Dorsolateral prefrontal cortex (tissue), 122 donors: ENCODE measurements at places on chromosomes 12 and 14.

DNA sequence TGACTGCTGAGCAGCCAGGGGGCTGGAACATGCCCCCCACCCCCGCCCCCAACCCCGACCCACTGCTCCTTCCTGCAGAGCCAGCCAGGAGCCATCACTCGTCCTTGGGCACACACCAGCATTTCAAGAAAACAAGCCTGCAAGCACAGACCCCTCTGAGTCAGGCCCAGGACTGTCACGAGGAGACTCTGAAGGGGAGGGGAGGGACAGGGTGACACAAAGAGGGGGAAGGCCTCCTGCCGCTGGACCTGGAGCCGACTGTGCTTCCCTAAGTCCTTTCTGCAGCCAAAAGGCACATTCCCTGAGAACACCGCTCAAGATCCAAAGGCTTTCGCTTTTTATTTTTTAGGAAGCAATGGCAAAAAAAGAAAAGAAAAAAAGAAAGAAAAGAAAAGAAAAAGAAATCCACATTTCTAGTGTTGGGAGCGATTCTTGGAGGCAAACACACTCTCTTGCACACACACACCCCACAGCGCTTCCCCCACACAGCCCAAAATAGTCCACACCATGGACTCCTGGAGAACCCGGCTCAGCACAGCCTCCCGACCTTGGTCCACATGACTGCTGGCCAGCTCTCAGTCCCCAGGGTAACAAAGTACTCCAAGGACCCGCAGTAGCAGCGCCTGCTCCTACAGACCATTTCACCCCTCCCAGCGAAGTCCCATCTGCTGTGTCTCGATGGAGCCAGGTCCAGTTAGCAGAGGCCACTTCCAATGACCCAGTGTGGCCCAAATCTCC is 101.7 kb downstream of the DPF3 start:
- peak; percentile 69 for DNase-seq

- DNase-seq: no peak
Observed at GRCh38 chr12:105899589-105899988, 239.2 kb downstream of the NUAK1 start.

DNA sequence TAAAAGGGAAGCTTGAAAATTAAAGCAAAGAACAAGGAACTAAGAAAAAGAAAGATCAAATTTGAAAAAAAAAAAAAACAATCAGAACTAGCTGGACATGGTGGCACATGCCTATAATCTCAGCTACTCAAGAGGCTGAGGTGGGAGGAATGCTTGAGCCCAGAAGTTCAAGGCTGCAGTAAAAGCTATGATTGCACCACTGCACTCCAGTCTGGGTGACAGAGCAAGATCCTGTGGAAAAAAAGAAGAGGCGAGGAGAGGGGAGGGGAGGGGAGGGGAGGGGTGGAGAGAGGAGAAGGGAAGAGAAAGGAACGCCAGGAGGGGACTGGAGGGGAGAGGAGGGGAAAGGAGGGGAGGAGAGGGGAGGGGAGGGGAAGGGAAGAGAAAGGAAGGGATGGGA is 43.0 kb downstream of the EEA1 start:
- no peak for DNase-seq

DNA sequence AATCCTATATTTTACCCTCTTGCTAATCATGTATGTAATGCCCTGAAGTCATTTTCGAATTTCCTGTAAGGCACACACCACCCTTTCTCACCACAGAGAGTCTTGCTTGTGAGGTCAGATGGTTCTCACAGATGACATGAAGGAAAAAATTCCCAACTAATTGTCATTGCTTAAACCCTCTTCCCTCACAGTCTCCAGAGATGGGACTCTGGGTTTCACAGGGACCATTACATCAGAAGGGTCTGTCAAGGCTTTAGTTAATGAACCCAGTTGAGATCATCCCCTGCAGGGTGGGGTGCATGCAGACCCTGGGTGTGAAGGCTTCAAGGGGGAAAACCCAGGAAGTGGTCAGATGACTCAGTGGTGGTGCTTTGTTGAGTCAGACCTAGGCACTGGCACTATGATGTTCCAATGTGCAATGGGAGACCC is 229.6 kb downstream of the BCAT1 start:
- no peak for DNase-seq
